Mammary epithelial cell (primary cell): ENCODE measurements at places on chromosomes 16 and 17. TPM values are rescaled to one million over a fixed set of nuclear protein-coding genes. Genes with fewer than 3 reads are reported as not detected.

GRCh38 chr16:78675951-78676792, 576.7 kb downstream of the WWOX start:
- DNase-seq = no peak

DNA sequence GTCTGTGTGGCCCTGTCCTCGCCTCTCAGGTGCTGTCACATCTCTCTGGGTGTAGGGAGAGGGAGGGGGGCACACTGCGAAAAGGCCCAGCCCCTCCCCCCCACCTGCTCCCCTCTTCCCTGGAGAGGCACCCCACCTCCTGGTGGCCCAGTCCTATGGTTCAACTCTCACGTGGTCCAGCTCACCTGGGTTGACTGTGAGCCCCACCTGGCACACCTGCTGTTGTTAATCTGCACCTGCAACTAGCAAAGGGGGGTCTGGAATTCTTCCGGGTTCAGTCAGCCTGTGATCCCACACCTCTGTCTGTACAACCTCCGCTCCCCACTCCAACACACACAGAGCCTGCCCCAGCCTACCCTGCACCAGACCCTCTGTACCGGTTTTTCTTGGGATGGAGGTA, 2.0 kb upstream of the SYNGR2 start:
- DNase-seq = no peak

GRCh38 chr17:73667181-73667959, 23.1 kb upstream of the SDK2 start:
- no peak for DNase-seq

DNA sequence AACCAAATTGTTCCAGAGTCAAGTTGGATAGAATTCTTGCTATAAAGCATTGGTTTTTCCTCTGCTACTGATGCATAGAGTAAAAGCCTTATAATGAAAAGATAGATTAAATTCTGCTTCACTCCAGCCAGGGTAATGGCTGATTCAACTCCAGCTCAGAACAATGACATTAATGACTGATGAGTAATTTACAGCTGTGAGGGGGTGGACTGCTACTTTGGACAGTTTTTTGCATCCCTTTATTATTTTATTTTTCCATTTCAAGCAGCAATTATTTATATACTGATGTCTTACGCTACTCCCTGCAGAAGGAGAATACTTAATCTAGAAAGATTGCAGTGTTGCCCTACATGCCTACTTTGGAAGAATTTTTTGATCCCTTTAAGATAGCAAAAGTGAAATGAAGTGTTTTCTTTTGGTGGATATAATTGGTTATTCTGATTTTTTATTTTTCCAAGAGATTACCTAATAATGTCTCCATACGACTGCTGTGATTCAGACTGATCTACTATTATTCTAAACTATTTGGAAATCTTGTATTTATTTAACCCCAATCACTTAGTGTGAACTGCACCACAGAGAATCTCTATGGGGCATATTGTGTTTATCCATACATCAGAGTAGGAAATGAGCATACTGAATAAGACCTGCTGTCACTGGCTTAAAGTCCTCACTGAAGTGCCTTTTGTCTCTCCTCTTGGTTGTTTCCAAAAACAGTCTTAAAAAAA, 149.5 kb downstream of the TRIM37 start:
- DNase-seq = peak; percentile 61

GRCh38 chr17:42891539-42892152, 9.0 kb upstream of the G6PC1 start:
- no peak for DNase-seq

- DNase-seq = no peak
These were observed 213.1 kb downstream of the FOXL1 start for GRCh38 chr16:86791287-86792035.

DNA sequence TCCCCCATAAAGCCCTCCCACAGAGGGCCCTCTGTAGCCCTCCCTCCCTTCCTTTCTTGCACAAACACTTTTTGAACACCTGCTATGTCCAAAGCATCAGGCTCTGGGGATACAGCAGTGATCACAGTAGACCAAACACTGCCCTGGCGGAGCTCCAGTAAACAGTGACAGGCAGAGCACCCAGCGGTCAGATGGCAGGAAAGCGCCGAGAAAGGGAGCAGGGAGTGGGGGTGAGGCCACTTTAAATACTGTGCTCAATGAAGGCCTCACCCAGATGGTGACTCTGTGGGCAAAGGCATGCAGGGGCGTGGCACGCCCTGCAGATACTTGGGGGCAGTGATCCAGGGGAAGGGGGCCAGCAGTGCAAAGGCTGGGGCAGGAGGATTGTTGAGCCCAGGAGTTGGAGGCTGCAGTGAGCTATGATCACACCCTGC, 7.6 kb downstream of the PRR29 start:
- DNase-seq = no peak

- no peak for DNase-seq
These were observed 37.2 kb upstream of the ULK2 start for GRCh38 chr17:19904924-19905323.

DNA sequence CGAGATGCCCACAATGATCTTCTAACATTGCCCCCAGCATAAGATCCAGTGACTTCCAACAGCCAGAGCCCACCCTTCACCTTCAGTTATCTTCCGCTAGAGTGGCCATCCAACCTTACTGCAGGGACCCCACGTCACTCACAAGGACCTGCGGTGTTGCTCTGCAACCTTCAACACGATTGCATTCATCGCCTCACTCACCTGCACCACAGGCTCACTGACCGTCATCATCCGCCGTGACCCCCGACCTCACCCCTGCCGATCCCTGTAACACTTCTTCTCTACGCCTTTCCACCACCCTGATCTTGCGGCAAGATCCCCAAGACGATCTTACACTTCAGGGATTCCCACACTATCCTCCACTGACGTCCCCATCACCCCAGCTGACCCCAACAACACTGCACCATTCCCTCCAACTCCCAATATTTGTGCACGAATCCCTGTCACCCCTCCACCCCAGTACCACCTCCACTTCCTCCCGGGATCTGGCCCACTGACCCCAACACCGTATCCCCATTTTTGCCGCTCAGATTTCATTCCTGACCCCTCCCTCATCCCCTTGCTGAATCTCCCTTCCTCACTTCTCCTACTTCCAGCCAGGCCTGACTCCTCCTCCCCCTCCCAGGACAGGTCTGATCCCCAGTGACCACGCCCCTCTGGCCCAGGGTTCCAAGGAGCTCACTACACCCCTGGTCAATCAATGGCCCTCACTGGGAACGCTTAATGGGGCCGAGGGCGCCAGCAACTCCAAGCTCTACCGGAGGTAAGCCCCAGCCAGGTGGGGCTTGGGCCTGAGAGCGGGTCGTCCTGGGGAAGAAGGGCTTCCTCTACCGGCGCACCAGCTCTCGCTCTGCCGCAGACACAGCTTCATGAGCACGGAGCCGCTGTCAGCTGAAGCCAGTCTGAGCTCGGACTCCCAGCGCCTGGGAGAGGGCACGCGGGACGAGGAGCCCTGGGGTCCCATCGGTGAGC, 7.6 kb downstream of the RUNDC3A start:
- DNase-seq = no peak

DNA sequence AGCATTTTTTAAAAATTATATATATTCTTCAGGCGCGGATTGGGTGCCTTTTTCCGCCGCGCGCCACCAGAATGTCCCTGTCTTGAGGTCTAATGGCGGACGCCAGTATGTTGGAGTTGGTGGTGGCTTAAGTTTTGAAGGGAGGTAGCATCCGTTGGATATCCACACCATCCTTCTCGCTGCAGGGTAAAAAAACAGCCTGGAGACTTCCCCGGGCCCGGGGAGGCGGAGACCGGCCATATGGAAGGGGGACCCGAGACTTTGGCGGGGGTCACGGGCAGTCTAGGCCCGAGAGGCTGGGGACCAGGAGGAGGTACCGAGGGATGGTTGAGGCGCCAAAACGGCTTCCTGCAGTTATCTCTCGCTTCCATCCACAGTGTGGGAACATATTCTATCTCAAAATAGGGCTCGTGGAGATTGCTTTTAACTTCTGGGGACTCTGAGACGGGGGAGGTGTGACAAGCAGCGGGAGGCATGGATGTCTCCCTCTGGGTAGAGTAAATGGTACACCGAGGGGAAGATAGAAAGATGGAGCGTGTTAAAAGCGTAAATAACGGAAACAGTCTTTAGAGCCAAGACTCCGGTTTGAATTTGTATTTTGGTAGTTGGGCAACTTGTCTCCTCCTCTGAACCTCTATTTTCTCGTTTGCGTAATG, at the start of gene SF3B3:
SF3B3 (plus strand) TSS at position 74 of the 656 bp plus-strand sequence. CDS start 2,841 bp downstream, outside the sequence.
- peak; percentile 69 for DNase-seq

- DNase-seq = peak; percentile 86
These were observed 10.7 kb upstream of the RNF222 start for GRCh38 chr17:8408371-8408770.

DNA sequence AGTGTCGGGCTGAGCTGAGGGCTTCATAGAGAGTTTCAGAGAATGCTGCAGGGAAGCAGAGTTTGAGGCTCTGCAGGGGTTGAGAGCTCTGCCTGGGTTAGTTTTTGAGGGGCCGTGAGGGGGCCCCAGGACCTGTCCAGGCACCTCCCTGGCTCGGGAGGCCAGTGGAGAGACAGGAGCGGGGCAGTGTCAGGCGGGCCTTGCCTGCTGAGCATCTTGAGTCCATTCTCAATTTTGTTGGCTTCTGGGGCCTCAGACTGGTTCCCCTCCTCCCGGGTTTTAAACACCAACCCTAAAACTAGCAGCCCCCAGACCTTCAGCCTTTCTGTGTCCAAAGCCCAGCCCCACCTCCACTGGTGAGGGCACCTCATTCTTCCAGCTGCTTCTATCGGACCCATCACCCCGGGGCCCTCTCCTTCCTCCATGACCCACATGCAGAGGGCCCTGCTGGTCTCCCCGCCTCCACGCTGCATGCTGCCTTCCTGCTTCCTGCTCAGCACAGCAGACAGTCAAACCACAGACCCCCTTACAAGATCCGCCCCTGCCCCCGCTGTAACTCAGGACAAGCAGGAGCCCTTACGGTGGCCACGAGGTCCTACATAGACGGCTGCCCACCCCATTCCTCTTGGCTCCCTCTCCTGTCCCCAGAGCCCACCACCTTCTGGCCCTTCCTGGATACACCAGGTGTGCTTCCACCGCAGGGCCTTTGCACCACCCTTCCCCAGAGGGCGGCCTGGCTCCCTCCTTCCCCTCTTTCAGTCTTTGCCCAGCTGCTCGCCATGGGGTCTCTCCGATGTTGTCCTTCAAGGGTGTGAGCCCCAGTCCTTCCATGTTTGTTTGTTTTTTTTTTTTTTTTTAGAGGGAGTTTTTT, 3.8 kb downstream of the RNF213 start:
- no peak for DNase-seq

- DNase-seq = no peak
These were observed 146.4 kb downstream of the SOCS1 start for GRCh38 chr16:11109566-11109965.

DNA sequence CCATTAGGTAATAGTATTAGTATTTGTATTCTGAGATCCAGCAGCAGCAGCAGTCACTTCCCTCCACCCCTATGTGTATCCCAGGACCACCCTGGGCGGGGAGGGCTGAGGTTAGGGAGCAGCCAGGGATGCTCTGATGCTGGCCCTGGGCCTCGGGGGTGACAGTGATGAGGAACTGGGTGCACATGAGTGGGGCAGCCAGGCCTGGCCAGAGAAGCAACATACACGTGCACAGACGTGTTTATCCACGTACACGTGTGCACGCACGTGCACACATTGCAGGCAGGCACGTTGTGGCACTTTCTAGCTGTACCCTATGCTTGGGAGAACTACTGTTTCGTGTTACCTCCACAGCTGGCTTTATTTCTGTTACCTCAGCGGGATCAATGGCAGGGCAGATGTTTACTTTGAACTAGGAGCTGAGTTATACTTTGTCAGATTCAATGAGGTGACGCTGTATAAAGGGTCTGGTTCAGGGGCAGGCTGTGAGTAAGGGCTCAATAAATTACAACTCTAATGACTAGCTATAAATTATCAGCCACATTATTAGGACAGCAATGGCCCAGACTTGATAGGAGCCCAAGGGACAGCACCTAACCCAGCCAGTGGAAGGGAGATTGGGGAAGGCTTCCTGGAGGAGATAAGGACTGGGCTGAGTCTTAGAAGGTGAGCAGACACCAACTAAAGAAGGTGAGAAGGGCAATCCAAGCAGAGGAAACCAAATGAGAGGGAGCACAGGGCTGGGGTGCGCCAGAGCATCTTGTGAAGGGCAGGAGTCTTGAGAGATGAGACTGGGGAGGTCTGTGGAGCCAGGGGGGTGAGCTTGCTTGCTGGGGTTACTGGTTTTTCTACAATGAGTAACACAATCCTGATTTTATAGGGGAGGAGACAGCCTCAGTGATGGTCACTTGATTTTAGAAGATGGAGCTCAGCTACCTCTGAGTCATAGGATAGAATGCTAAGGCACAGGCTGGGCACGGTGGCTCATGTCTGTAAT, 22.4 kb upstream of the CA4 start:
- DNase-seq = no peak

- peak; percentile 42 for DNase-seq
These were observed 963.1 kb upstream of the GOT2 start for GRCh38 chr16:59697236-59697635.

DNA sequence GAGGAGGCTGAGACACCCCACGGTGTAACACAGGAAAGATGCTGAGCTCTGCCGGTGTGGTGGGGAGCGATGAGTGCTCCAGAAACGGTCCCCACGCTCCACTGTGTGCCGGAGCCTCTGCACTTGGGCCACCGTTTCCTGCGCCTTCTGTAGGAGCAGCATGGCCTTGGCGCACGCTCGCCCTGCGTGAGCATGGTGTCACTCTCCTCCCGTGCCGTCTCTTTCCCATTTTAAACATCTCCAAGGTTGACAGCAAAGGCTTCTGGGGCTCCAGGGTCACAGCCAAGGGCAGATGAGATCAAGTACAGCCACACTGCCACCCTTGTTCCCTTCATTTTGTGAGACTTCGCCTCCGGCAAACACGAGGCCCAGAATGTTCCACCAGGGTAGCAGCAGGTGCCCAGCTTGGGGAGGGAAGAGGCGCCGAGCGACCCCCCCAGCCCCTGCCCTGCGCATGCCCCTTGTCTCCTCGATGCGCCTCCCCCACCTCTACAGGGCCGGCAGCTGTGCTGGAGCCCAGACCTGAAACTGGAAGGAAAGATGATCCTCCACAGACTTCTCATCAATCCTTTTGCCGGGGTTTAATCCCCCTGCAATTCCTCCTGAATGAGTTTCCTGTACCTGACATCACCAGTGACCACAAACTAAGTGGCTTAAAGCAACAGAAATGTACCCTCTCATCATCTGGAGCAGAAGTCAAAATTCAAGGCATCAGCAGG, 19.9 kb upstream of the OSGIN1 start:
- no peak for DNase-seq

GRCh38 chr17:72226322-72226721, 105.5 kb downstream of the SOX9 start:
- no peak for DNase-seq

DNA sequence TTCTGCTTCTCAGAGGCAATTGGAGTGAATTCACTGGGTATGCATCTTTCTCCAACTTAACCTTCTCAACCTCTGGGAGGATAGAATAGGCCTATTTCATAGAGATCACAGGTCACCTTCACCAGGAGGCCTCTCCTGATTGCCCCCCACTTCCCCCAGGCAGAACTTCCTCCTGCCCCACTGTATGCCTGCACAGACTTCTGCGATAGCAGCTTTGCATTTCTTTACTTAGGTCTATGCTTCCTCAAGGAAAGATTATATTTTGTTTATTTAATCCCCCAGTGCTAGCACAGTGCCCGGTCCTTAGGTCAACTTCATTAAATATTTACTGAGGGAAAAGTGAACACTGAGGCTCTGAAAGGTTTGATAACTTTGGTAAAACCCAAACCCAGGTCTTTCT, 19.9 kb downstream of the MYO18A start:
- DNase-seq = no peak

The TLCD1 gene
- polyA plus RNA-seq = 19.8 TPM

The ACSM2A gene
- polyA plus RNA-seq = not detected

The SPNS2 gene
- polyA plus RNA-seq = not detected

The SLFN5 gene
- polyA plus RNA-seq = 29.6 TPM

The HSDL1 gene
- 10.5 TPM for polyA plus RNA-seq

The RAMP2 gene
- 0.08 TPM for polyA plus RNA-seq

The MYL4 gene
- polyA plus RNA-seq = not detected

The LAT gene
- 1.5 TPM for polyA plus RNA-seq
